ENCODE measurements at places on chromosomes 5 and 9. TPM values are rescaled to one million over a fixed set of nuclear protein-coding genes. Genes with fewer than 3 reads are reported as not detected.

- DNase-seq, result no peak
These were observed 50.2 kb downstream of the PPP2R2B start for GRCh38 chr5:146828385-146828784.

CTNND2 gene
- 0.20 TPM for total RNA-seq

GRCh38 chr9:19378164-19378563 is 1.9 kb downstream of the RPS6 start:
- DNase-seq, result no peak

CCL19 gene
- total RNA-seq, result not detected

- DNase-seq, result no peak
These were observed 275.0 kb upstream of the SGCD start for GRCh38 chr5:156051972-156052371.

DNA sequence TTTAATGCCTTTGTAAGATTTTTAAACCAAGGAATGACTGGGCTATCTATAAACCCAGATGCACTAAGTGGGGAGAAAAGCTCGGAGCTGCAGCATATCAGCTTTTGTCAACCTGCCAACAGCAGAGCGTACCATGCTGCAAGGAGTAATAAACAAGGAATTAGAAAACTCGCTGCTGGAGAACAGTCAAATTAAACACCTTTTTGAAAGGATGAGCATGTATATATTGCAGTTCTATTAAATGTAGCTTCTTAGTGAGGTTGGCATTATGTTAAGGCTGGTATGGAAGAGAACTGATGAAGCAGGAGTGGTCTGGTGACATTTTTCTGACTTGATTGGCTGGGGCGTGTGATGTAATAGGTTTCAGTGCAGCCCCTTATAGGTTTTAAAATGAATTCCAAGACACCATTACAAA is 74.7 kb downstream of the PIK3R1 start:
- DNase-seq, result no peak

DNA sequence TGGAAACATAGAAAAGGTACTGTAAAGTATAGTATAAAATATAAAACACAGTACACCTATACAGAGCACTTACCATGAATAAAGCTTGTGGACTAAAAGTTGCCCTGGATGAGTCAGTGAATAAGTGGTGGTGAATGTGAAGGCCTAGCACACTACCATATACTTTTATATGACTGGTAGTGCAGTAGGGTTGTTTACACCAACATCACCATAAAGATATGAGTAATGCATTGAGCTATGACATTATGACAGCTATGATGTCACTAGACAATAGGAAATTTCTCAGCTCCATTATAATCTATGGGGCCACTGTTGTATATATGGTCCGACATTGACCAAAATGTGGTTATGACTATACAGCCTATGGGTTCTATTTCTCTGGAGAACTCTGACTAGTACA is 291.8 kb upstream of the ACTBL2 start:
- no peak for DNase-seq

PCDHGC4 gene
- not detected for total RNA-seq

DNA sequence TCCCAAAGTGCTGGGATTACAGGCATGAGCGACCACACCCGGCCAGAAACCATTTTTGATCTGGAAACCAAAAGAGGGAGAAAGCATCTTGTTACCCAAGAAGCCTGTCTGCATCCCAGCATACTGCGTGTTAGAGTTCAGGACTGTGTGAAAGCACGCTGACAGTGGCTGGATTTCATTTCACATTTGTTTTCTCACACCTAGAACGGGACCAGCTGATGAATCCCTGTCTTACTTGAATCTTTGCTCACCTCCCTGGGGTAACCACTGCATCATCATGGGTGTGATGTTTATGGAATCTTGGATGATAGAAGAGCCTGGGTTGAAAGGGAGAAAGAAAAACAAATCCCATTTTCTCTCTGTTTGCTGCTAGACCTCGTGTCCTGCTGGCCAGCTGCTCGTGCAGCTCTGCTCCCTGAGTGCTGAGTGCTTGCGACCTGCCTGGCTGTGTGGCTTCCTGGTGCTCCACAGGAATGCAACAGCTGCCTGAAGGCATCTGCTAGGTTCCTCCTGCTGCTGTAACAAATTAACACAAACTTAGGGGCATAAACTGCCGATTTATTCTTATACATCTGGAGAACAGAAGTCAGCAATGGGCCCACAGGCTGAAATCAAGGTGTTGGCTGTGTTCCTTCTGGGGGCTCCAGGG is 378.3 kb upstream of the DAP start:
- DNase-seq, result no peak

SLC6A3 gene
- total RNA-seq, result 0.08 TPM

DNA sequence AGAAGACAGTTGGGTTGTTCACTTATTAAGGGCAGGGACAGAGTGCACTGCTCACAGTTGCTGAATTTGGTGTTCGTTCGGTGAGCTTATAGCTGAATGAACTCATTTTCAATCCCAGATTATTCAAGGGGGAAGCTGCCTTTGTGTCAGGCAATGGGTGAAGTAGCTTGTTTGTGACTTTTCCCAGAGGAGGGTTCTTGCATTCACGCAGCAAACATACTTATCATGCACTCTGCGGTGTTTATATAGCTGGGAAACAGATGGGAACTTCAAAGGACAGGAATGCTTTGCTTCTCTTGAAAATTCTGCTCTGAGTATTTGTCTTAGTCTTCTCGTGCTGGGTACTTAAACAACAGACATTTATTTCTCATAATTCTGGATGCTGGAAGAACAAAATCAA is 64.7 kb upstream of the ABCA1 start:
- DNase-seq, result no peak

TAF11L4 gene
- total RNA-seq, result not detected

DNA sequence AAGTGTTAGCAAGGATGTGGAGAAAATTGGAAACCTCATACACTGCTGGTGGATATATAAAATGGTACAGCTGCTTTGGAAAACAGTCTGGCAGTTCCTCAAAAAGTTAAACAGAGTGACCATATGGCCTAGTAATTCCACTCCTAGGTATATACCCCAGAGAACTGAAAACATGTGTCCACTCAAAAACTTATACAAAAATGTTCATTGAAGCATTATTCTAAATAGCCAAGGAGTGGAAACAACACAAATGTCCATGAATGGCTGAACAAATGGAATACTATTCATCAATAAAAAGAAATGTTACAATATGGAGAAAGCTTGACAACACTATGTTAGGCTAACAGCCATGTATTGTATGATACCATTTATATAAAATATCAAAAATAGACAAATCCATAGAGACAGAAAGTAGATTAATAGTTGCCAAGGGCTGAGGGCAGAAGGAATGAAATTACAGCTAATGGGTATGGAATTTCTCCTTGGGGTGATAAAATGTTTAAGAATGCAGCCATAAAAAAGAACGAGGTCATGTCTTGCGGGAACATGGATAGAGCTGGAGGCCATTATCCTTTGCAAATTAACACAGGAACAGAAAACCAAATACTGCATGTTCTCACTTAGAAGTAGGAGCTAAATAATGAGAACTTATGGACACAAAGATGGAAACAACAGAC is 33.6 kb upstream of the FBP1 start:
- DNase-seq, result no peak

CCNJL gene
- not detected for total RNA-seq

DNA sequence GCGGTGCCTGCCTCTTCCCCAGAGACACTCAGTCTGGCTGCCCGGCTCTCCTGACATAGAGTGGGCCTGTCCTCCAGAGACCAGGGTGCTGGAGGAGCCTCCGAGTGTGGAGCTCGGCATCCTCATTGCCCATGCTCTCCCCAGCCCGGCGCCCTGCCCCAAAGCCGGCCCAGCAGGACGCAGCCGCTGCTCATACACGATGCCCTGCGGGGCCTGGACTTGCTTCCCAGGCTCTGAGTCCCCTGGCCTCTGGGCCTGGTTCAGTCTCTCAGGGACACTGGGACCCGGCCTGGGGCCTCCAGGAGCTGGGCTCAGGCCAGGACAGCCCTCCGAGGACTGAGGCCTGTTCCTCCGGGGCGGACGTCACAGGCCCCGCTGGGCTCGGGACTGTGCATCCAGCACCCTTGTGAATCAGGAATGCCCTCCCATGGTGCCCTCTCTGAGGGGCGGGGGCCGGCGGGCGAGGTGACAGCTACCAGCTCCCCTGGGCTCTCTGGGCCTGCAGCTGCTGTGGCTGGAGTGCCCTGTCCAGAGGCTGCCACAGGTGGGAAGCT is 23.2 kb downstream of the TPPP start:
- DNase-seq, result no peak

DNA sequence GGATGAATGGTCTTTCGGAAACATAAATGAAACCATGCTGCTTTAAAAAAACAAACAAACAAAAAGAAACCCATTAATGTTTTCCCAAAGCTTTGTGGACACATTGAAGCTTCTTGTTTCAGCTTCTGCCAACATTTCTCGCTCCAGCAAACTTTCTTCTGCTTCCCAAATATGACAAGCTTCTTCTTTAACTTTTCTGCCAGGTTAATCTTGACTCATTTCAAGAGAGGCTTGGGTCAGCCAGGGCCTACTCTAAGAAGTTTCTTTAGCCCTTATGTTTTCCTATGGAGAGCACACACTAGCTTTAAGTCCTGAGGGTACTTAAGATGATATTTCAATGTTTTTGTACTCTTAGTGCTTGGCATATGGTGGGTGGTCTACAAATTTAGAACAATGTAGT is 6.1 kb downstream of the ANXA1 start:
- no peak for DNase-seq

GRCh38 chr5:44632344-44632743 is 176.4 kb upstream of the MRPS30 start:
- no peak for DNase-seq

DNA sequence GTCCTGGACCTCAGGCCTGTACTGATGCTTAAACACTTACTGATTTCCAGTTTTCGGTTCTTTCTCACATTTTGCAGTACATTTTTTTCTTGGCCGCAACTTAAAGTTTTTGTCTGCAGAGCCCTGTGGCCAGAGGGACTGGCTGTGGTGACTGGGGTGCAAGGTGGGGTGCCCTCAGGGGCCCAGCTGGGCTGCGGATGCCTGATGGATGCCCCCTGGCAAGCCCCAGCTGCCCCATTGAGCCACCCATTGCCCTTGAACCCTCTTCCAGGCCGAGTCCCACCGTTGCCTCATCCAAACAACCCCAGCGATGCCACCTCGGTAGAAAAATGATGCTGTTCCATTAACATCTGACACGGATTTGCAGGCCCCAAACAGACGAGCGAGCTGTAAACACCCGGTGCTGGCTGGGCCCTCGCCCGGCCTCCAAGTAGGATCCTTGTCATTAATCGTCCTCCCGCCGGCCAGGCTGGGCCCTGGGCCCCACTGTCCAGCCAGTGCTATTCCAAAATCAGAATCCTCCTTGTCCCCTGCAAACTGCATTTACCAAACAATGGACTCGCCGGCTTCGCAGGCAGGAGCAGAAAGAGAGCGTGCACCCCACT is 107.9 kb downstream of the PHF2 start:
- DNase-seq, result no peak

- DNase-seq, result no peak
These were observed 174.2 kb downstream of the OXCT1 start for GRCh38 chr5:41695920-41696582.

DNA sequence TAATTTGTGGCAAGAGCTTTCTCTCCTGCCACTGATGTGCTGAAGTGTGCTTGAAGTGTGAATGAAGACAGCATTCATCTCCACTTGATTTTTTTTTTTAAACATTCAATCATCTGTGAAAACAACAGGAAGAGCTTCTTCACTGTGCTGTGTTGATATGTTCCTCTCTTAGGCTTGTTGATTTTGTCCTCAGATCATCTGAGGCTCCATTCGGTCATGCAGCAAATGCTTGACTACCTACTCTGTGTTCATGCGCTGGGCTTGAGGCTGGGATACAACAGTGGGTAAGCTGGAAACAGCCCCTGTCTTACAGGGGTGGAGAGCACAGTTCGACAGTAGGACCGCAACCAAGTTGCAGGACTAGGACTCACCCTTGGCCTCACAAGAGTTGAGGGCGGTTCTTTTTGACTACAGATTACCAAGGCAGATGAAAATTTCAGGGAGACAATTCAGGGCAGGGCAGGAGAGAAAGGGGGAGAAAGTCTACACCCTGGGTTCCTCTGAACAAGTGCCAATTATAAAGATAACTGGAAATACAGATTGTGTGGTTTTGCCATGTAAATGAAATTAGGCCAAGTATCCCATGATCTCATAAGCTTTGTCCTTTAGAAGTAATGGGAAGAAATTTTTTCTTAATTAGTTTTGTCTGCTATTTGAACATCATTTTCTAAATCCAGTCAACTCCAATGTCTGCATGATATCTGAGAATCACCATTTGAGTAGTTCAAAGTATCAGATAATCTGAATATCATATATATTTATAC is 31.0 kb upstream of the F2R start:
- DNase-seq, result no peak

GRCh38 chr5:127056896-127057295 is 16.4 kb downstream of the C5orf63 start:
- no peak for DNase-seq

FOXI1 gene
- 0.28 TPM for total RNA-seq

IER5L gene
- 6.4 TPM for total RNA-seq

SPATA31D4 gene
- total RNA-seq, result not detected

TNIP1 gene
- 110 TPM for total RNA-seq

- no peak for DNase-seq
These were observed 404.5 kb downstream of the YTHDC2 start for GRCh38 chr5:113917997-113918396.

DNA sequence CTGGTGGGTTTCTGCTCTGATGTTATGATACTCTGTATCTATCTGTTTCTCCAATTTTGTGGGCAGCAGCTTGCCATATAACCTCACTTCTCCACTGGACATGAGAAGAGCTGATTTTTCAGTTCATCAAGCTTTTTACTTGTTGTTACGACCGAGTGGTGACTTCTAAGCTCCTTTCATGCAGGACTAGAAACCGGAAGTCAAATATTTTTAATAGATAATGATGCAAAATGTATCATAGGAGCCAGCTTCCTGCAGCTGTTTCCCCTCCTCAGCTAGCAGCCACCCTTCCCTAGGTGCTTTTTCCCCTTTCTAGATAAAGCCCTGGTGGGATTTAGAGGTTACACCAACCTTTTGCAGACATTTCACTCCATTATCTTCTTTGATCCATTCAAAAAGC is 17.0 kb upstream of the ADAM19 start:
- no peak for DNase-seq

- no peak for DNase-seq
These were observed 54.4 kb upstream of the FAM120AOS start for GRCh38 chr9:93507768-93508167.

- no peak for DNase-seq
These were observed 59.9 kb upstream of the ZFR start for GRCh38 chr5:32504329-32504988.

SPINK13 gene
- not detected for total RNA-seq

C5orf63 gene
- 5.7 TPM for total RNA-seq

- no peak for DNase-seq
These were observed 425.6 kb upstream of the MEF2C start for GRCh38 chr5:89308606-89309040.

Measured in CD4-positive, alpha-beta T cell (primary cell).